Naive thymus-derived CD8-positive, alpha-beta T cell (primary cell): ENCODE measurements at places on chromosomes 7 and 10.
A peak's percentile ranks its signal among the peaks of the same experiment; 100 is the strongest.

DNA sequence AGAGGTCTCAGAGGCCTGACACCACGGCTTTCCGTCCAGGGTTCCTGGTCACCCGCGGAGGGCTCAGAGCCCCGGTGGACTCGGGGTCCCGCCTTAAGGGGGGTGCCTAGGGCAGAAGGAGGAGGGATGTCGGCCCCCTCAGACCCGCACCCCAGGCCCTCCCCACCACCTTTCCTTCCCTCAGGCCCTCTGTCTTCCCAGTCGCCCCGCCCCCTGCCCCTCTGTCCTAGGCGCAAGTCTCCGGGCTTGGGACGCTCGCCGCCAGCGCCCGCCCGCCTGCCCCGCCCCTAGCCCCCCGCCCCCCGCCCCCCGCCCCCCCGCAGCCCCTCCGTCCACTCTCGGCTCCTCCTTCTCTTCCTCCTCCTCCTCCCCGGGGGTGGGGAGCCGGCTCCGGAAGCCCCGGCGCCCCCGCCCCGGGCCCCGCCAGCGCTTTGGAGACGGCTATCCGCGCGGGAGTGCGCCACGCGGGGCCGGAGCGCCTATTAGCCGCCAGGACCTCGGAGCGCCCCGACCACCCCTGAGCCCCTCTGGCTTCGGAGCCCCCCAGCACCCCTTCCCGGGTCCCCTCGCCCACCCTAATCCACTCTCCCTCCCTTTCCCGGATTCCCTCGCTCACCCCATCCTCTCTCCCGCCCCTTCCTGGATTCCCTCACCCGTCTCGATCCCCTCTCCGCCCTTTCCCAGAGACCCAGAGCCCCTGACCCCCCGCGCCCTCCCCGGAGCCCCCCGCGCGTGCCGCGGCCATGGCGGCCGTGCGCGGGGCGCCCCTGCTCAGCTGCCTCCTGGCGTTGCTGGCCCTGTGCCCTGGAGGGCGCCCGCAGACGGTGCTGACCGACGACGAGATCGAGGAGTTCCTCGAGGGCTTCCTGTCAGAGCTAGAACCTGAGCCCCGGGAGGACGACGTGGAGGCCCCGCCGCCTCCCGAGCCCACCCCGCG, at the start of gene AEBP1:
Gene AEBP1 (plus strand): TSS at position 423 of the 937 bp plus-strand sequence. CDS start 321 bp downstream, at position 744.
- DNase-seq, result no peak

DNA sequence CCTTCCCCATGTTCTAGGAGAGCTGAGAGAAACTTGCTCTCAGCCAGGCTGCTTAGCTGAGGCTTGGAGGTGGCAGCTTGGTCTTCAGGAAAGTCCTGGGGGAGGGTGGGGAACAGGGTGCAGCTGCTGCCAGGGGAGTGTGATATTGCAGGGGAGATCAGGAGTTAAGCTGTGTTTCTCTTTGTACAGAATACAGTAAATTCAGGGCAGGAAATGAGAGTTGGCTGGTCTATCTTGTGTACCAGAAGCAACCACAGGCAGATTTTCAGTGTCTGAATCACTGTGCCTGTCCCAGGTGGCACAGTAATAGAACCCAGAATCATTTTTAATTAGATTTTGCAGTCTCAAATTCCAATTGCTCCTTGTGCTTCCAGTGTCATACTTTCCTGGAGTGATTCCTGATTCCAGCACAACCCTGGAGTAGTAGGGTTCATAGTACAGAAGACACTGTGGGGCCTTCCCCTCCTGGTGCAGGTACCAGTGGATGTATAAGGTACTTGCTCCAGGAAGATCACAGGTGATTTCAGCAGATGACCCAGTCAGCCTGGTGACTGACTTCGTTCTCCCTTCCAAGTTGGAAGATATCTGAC, 94.0 kb upstream of the TARP start:
- peak; percentile 32 for DNase-seq

DNA sequence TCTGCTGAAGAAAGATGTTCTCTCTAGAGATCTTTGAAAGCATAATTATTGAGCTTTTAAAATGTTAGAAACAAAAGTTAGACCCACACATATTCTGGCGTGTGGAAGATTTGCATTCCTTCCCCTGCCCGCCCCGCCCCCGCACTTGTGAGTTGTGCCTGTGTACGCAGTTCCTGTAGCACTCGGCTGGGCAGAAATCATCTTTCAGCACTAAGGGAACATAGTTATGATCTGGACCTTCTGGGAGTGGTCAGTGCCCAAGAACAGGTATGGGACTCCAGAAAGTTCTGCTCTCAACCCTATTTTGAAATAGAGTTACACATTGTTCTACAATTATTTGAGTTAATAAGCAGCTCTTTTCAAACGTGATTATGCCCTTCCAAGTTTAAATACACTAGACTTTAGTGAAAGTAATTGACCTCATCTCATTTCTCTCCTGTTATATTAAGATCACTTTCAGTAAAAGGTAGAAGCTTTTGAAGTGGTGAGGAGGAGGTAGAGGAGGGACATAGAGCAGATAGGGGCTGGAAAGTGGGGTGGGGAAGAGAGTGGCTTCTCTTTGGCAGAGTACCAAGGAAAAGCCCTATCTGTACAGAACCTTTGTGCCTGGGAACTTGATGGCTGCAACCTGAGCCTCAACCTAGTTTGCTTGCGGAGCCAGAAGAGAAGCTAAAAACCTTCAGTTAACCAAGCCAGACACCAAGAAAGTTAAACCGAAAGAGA, 5.7 kb downstream of the BLVRA start:
- DNase-seq, result peak; percentile 4

DNA sequence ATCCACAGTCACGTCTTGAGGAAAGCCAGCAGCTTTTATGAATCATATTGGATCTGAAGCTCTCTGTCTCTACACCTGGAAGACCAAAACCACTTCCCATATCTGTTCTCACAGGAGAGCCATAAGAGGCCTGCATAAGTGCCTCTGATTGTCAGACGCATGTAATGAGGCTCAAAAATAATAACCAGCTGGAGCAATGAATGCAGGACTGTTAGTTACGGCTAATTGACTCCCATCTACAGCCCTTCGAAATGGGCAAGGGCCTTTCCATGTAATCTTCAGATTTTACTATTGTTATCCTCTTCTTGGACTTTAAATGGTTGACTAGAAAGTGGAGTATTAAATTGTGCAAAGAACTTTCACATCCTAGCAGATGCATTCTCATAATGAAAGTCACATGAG, 4.4 kb upstream of the SEMA3C start:
- DNase-seq, result no peak

- DNase-seq, result no peak
Observed at GRCh38 chr10:129548600-129548999, 81.6 kb downstream of the MGMT start.

GRCh38 chr7:23469961-23470250, 385 bp downstream of the IGF2BP3 start:
- no peak for DNase-seq

DNA sequence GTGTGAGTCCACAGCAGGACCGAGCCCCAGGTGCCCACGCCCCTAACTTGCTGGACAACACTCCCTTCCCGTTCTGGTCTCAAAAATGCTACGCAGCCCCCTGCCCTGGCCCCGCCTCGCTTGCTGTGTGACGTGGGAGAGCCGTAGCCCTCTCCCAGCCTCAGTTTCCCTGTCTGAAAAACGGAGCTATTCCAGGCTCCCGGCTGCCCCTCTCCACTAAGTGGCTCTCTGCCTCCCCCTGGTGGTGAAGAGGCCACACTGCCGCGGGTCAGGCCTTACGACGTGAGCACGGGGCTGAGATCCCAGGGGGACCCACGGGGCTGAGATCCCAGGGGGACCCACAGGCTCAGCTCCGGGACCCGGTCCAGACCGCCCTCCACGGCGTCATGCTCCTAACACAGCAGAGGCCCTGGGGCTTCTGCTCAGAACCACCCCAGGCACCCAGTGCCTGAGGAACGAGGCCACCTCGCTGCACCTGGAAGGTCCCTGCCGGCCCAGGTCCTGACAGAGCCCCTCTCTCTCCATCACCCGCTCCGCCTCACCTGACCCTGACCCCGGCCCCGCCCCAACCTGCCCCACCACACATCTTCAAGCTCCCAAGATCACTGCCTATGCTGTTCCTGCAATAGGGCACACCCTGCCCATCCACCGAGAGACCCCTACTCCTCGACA, 26.7 kb downstream of the MICALL2 start:
- DNase-seq, result peak; percentile 49

DNA sequence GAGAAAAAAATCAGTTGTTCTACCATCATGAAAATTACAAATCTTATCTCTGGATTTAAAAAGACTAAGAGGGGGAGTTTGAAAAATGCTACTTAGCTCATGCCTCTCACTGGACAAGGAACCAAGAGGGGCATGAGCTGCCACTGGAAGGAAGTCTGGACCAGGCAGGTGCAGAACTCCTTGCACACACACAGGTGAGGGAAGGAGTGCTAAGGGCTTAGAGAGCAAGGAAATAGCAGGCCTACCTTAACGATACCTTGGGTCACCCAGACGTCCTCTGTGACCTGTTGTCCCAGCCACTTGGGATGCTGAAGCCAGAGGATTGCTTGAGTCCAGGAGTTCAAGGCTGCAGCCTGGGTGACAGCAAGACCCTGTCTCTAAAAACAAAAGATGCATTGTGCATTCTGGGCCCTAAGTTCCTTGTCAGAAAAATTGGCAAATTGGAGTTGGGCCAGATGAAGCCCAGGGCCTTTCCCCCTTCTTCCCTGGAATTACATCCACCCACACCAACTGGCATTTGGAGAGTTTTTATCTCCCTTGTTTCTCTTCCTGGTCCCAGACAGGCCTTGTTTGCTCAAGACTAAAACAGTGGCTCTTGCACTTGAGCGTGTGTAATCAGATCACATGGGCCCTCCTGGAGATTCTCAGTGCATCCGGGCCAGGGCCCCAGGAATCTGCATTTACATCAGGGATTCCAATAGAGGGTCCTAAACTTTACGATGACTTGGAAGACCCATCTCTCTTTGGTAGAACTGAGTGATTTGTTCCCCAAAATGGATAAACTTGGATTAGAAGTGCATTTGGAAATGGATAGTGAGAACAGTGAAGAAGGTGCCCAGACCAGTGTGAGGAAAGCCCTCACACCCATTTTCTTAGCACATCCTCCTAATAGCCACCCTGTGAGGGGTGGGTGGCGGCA, 3.0 kb downstream of the DDIT4 start:
- no peak for DNase-seq

DNA sequence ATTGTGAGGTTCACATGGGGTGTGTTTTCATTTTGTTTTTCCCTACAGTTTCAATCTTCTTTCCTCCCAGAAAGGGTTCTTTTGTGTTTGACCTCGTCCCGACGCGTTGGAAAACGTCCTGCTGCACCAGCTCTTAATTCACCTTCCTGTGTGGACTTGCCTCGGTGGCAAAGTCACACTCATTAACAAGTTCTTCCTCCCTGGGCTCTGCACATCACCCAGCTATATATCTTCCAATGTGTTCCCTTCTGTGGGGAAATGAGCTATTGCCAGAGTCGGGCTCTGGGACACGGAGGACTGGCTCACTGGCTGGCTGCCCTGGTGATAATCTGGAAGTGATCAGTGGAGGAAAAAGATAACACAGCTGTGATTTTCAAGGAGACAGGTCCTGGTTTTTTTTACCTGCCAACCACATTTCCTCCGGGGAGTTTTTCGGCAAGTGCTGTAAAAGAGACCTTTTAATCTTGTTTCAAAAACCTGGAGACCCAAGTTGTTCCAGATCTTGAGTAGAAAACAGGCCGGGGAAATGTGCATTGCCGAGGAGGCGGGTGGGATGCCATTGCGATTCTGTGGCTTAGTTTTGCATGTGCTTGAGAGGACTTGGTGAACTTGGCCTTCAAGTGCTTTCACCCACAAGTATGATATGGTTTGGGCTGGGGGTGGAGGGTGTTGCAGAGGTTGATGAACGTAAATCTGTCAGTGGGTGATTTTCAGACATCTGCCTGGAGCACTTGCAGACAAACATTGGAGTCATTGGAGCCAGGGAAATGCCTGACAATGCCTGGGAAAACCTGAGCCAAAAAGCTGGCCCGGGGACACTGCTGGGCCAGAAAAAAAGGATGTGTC, 96.5 kb upstream of the CREB5 start:
- DNase-seq, result no peak

DNA sequence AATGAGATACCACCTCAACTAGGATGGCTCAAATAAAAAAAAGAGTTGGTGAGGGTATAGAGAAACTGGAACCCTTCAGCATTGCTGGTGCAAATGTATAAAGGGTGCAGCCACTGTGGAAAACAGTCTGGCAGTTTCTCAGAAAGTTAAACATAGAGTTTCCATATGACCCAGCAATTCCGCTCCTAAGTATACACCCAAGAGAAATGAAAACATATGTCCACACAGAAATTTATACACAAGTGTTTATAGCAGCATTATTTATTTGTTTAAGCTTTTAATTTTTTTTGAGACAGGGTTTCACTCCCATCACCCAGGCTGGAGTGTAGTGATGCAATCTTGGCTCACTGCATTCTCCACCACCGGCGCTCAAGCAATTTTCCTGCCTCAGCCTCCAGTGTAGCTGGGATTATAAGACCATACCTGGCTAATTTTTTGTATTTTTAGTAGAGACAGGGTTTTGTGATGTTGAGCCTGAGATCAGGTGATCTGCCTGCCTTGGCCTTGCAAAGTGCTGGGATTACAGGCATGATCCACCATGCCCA, 118.2 kb upstream of the KIF5B start:
- DNase-seq, result no peak

- no peak for DNase-seq
Observed at GRCh38 chr10:114266521-114266920, 27.5 kb downstream of the VWA2 start.

- DNase-seq, result no peak
Observed at GRCh38 chr7:39509436-39509835, 56.8 kb upstream of the YAE1 start.

DNA sequence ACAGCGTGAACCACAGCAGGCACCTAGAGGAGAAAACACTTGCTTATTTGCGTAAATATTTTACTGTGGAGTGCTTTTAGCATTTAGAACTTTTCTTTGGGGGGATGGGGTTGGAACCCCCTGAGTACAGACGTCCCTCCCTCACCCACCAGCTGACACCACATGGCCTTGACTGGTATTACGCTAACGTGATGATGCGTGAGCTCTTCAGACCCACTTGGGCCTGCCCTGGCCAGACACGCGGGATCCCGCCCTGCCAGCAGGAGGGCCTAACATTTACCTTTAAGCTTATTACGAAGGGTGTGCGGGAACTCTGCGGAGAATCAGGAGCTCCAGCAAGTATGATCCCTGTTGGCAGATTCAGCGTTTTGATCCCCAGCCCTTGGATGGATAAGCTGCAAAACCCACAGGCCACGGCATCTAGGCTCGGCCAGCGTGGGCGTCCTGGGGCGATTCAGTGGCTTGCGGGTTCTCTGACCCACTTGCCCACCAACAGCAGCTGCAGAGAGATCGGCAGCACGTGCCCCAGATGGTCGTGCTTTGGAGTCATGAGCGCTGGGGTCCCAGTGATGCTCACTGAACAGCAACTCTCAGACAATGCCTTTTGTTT, 545.5 kb upstream of the FOXK1 start:
- no peak for DNase-seq

DNA sequence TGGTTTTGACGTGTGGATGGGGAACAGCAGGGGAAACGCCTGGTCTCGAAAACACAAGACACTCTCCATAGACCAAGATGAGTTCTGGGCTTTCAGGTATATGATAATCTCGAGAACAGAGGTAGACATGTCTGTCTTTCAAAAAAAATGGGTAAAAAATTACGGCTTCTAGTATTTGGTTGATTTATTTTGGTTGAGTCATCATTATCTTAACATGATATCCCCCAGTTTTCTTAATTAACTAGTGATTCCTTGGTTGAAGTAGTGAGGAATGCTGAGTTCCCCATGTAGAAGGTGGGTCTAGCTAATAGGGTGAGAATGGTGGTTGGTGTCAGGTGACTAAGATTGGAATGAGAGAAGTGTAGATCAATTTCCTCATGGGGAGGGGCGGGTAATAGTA, 10.7 kb downstream of the LIPM start:
- DNase-seq, result no peak
